ENCODE measurements at places on chromosomes 7 and 10. TPM values are rescaled to one million over a fixed set of nuclear protein-coding genes. Genes with fewer than 3 reads are reported as not detected.

SRRM3 gene
- total RNA-seq: 0.26 TPM

NAMPT gene
- total RNA-seq: 252 TPM

NRCAM gene
- 22.6 TPM for total RNA-seq

NUTM2A gene
- total RNA-seq: 0.46 TPM

DHTKD1 gene
- 12.9 TPM for total RNA-seq

COL17A1 gene
- total RNA-seq: 1.1 TPM

RNF32 gene
- total RNA-seq: 0.33 TPM

UCN3 gene
- total RNA-seq: not detected

NSUN6 gene
- 5.7 TPM for total RNA-seq

TFR2 gene
- total RNA-seq: 1.9 TPM

MAGI2 gene
- total RNA-seq: 9.8 TPM

AGR3 gene
- total RNA-seq: not detected

CHAT gene
- not detected for total RNA-seq

SFRP4 gene
- 95.2 TPM for total RNA-seq

HOXA2 gene
- 1.2 TPM for total RNA-seq

ANXA11 gene
- total RNA-seq: 60.9 TPM

SPDYE2B gene
- not detected for total RNA-seq

LAMB1 gene
- total RNA-seq: 749 TPM

HABP2 gene
- not detected for total RNA-seq

FOXI2 gene
- total RNA-seq: not detected

ZNF107 gene
- total RNA-seq: 2.2 TPM

STEAP4 gene
- 5.9 TPM for total RNA-seq

PGAM2 gene
- 3.3 TPM for total RNA-seq

NPSR1 gene
- total RNA-seq: not detected

NODAL gene
- total RNA-seq: not detected

SPRN gene
- 1.6 TPM for total RNA-seq

RTKN2 gene
- 3.3 TPM for total RNA-seq

TMEM178B gene
- 2.3 TPM for total RNA-seq

PON1 gene
- not detected for total RNA-seq

PAPOLB gene
- 0.07 TPM for total RNA-seq

LMBR1 gene
- total RNA-seq: 56.6 TPM

PTPRN2 gene
- 0.26 TPM for total RNA-seq

TEX47 gene
- not detected for total RNA-seq

FZD1 gene
- total RNA-seq: 24.2 TPM

MBL2 gene
- not detected for total RNA-seq

PLEKHS1 gene
- not detected for total RNA-seq

A1CF gene
- not detected for total RNA-seq

KEL gene
- not detected for total RNA-seq

MEIG1 gene
- 0.46 TPM for total RNA-seq

SEMA4G gene
- total RNA-seq: 3.0 TPM

FAM3C gene
- total RNA-seq: 106 TPM

ANKRD2 gene
- total RNA-seq: 1.1 TPM

TMEM213 gene
- total RNA-seq: not detected

PDGFA gene
- total RNA-seq: 91.5 TPM

ABCB1 gene
- total RNA-seq: 1.5 TPM

TDRD1 gene
- 0.13 TPM for total RNA-seq

NEUROD6 gene
- total RNA-seq: not detected

MYPN gene
- 2.3 TPM for total RNA-seq

SCART1 gene
- total RNA-seq: 2.5 TPM

EPHA1 gene
- not detected for total RNA-seq

CARD11 gene
- total RNA-seq: not detected
